ENCODE measurements at places on chromosomes 11 and 22. TPM values are rescaled to one million over a fixed set of nuclear protein-coding genes. Genes with fewer than 3 reads are reported as not detected.

The PATE2 gene
- total RNA-seq = not detected

The FAM111B gene
- 27.9 TPM for total RNA-seq

DNA sequence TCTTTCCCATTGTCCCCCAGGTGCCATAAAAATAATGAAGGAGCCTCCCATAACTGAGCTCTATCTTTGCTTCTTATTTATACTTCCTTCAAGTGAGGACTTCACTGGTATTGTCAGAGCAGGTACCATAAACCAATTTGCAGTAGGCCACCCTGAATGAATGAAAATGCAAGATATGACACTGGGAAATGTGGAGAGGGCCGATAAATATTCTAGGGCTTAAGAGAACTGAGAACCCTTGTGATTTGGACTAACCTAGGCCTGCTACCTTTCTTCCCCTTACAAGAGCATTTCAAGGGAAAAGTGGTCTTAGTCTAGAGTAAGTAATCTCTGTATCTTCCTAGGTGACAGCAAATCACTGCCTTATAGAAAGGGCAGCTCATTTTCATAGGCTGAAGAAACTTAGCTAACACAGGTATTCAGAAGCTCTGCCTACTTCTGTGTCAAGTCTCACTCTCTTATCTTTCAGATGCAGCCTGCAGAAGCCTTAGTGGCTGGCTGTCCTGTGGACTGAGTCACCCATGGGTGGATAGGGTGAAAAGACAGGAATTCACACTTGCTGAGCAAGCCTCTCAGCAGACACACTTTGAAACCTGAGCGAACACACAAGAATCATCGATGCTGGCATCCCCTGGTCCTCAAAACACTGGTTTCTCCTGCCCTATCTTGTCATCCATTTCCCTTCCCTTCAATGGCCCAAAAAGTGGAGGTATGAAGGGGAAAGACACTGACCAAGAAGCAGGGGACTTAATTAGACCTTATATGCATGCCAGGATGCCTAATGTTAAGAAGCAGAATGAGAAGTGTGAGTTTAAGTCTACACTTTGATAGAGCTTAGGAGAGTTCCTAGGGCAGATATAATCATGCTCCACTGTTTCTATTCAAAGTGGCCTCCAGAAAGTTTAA, 15.2 kb downstream of the NRIP3 start:
- DNase-seq = no peak

DNA sequence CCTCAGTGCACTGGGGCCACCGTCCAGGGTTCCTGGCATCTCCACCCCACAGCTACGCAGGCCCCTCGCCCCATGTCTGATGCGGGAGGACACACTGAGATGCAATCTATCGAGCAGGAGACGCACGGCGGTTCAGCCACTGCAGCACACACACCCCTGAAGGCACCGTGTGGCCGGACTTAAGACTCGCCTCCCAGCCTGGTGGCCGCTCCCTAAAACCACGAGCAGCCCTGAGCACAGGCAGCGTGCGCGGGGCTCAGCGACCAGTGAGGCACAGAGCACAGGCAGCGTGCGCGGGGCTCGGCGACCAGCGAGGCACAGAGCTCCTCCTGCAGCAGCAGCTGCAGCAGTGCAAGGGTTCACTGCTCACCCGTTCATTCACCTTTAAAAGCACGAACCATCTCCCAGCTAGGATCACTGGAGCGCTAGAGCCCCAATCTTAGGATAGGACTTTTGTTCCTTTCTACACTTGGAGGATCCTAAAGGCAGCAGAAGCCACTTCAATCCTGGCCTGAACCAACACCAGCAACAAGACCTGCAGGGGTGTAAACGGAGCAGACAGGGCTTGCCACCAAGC, 31.4 kb downstream of the TOLLIP start:
- DNase-seq = no peak

GRCh38 chr11:63868399-63869064, 29.6 kb downstream of the MARK2 start:
- no peak for DNase-seq

DNA sequence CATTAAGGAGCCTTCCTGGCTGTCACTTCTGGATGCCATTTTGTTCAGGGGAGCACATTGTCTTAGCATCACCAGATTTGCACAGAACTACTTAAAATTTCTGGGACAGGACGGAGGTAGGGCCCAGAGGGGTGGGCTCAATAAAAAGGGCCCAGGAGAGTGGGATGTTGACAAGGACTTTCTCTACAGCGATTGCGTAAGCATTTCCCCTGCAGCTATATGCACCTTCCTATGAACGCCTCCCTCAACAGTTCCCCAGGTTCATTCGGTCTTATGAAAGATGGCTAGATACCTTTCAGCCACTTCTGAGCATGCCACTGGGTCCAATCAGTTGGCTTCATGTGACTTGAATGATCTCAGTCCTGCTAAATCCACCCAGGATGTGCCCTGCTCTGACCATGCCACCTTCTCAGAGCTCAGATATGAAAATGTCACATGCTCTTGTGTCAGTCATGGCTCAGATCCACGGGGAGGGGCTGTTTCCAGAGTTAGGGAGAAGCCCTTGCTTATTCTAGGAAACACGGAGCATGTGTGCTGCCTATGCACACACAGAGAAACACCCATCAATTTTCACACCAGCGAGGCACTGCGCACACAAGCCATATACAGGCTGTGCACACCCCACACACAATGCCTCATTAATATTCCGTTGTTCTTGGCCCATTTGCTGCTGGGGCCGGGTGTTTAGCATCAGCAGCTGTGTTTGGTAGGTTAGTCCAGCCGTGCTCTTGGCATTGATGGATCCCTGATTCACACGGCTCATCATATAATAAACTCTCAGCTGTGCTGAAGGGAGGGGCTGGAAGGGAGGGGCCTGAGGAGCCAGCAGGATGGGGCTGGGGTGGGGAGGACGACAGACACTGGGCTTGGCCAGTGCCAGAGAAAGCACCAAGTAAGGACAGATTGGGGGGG, 52.5 kb upstream of the NNMT start:
- no peak for DNase-seq
